Osteocyte (in vitro differentiated cells): ENCODE measurements at places on chromosomes 13 and 19.

DNA sequence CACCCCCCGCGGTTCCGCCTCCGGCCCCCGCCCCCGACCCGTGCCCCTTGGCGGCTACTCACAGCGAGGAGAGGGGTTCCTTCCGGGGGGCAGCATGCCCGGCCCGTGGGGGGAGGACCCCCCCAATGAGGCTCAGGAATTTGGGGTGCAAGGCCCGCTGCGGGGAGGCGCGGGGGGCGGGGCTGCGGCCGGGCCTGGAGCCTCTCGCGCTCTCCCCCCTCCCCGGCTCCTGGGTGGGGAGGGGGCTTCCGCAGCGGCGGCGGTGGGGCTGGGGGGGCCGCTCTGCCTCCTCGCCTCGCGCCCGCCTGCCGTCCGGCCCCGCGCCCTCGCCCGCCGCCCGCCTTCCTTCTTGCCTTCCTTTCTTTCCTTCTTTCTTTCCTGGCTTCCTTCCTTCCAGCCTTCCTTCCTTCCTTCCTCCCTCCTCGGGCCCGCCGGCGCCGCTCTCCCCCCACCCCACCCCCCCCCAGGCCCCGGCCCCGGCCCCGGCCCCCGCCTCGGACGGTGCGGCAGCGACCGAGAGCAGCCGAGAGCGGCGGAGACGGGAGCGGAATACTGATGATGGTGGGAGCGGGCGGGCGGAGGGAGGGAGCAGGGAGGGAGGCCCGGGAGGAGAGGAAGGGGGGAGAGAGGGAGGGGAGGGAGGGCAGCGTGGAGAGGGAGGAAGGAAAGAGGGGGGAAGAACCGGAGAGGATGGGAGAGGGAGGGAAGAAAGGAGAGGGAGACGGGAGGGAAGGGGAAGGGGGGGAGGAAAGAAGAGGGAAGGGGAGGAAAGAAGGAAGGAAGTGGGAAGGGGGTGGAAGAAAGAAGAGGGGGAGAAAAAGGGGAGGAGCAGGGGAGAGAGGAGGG, at the start of gene LRRC4B:
Gene LRRC4B, minus strand, starts transcription at position 554 of the 846 bp plus-strand sequence. CDS start 19,597 bp downstream, outside the sequence.
- H3K4me1 ChIP-seq, result no peaks in the 10 kb centered on the region
- peaks cover 37% of the 10 kb centered on the region for H3K27me3 ChIP-seq
- DNase-seq, result no peak
- H3K4me3 ChIP-seq, result no peak within 1 kb of the TSS
- no peaks in the 10 kb centered on the region for H3K36me3 ChIP-seq
- no peak within 1 kb of the TSS for H3K27ac ChIP-seq

GRCh38 chr13:32905864-32906180, 110.4 kb upstream of the KL start:
- H3K27ac ChIP-seq, result no peak overlapping the region
- H3K36me3 ChIP-seq, result no peaks in the 10 kb centered on the region
- no peak overlapping the region for H3K4me3 ChIP-seq
- H3K27me3 ChIP-seq, result peaks cover 3% of the 10 kb centered on the region

- peak overlapping the region; percentile 99 for H3K27ac ChIP-seq
- no peak for DNase-seq
These were observed 403.1 kb downstream of the SPRY2 start for GRCh38 chr13:79937771-79938216.

GRCh38 chr13:40494946-40495620, 171.4 kb downstream of the FOXO1 start:
- H3K36me3 ChIP-seq, result no peaks in the 10 kb centered on the region
- H3K4me3 ChIP-seq, result peak overlapping the region; percentile 3
- H3K27ac ChIP-seq, result peak overlapping the region; percentile 55
- DNase-seq, result no peak
- H3K27me3 ChIP-seq, result no peaks in the 10 kb centered on the region

- peak overlapping the region; percentile 40 for H3K27ac ChIP-seq
- DNase-seq, result no peak
- no peak overlapping the region for H3K4me3 ChIP-seq
These were observed 34.9 kb downstream of the PAK4 start for GRCh38 chr19:39160523-39160861.

- no peak overlapping the region for H3K4me3 ChIP-seq
- no peak for DNase-seq
- no peaks in the 10 kb centered on the region for H3K27me3 ChIP-seq
These were observed 6.5 kb downstream of the KCTD4 start for GRCh38 chr13:45194081-45194939.

DNA sequence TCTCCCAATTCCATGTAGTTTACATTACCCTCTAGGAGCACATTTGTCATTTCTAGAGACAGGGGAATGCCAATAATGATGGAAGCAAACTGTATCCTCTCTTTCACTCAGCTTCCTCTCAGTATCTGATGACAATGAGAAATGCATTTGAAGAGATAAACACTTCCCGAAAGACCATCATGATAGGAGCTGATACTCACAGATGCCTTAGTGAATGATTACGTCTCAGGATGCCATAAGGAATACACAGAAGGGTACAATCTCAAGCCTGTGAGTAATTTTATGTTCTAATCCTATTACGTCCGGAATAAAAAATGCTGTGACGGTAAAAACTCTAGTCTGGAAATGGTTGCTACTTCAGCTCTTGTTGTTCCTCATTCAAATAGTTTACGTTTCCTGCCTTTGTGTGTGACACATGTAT, 663.8 kb upstream of the MIR17HG start:
- no peak for DNase-seq
- H3K27me3 ChIP-seq, result no peaks in the 10 kb centered on the region
- no peak overlapping the region for H3K27ac ChIP-seq
- no peak overlapping the region for H3K4me3 ChIP-seq

- H3K27me3 ChIP-seq, result peaks cover 3% of the 10 kb centered on the region
- DNase-seq, result no peak
- no peaks in the 10 kb centered on the region for H3K4me1 ChIP-seq
- no peaks in the 10 kb centered on the region for H3K36me3 ChIP-seq
- H3K27ac ChIP-seq, result no peak overlapping the region
These were observed 929.3 kb upstream of the SLITRK5 start for GRCh38 chr13:86741762-86742285.

GRCh38 chr13:79392882-79393563, 13.0 kb downstream of the RBM26 start:
- no peak for DNase-seq
- H3K36me3 ChIP-seq, result peaks cover 23% of the 10 kb centered on the region
- peaks cover 25% of the 10 kb centered on the region for H3K4me1 ChIP-seq
- no peaks in the 10 kb centered on the region for H3K27me3 ChIP-seq
- peak overlapping the region; percentile 78 for H3K27ac ChIP-seq

- no peak overlapping the region for H3K27ac ChIP-seq
- H3K4me1 ChIP-seq, result no peaks in the 10 kb centered on the region
- no peak overlapping the region for H3K4me3 ChIP-seq
- no peaks in the 10 kb centered on the region for H3K27me3 ChIP-seq
- no peak for DNase-seq
- no peaks in the 10 kb centered on the region for H3K36me3 ChIP-seq
These were observed 5.8 kb upstream of the KBTBD7 start for GRCh38 chr13:41200126-41200525.

- no peak for DNase-seq
- H3K4me3 ChIP-seq, result peak overlapping the region; percentile 91
- no peaks in the 10 kb centered on the region for H3K27me3 ChIP-seq
- no peaks in the 10 kb centered on the region for H3K36me3 ChIP-seq
- peaks cover 51% of the 10 kb centered on the region for H3K4me1 ChIP-seq
These were observed 1.1 kb downstream of the ARGLU1 start for GRCh38 chr13:106566641-106567473.

- H3K36me3 ChIP-seq, result no peaks in the 10 kb centered on the region
- no peak for DNase-seq
- H3K4me3 ChIP-seq, result no peak overlapping the region
- H3K27ac ChIP-seq, result no peak overlapping the region
These were observed 1193.5 kb downstream of the PCDH9 start for GRCh38 chr13:66036636-66037035.

DNA sequence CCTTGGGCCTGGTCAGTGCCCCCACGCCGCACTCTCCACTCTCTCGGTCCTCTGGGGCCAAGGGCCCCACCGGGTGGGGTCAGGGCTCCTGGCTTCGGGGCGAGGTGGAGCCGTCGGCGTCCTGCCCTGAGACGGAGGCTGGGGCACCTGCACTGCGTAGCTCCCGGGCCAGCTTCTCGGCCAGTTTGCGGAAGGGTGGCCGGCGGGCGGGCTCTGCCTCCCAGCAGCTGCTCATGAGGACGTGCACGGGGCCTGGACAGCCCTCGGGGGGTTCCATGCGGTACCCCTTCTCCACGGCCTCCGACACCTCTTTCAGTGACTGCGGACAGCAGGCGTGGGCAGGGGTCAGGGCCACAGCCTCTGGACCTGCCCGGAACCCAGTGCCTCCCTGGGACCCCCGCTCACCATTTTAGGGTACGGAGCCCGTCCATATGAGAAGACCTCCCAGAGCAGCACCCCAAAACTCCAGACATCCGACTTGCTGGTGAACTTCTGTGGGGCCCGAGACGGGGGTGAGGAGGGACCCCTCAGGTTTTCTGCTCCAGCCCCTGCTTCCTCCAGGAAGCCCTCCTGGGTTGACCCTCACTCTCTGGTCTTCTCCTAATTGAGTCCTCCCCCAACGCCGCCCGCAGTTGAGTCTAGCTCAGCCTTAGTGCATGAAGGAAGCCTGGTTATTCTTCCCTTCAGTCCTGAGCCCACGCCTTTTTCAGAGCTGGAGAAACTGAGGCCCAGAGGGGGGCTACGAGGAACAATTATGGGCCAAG, 6.3 kb upstream of the RAX2 start:
- no peaks in the 10 kb centered on the region for H3K36me3 ChIP-seq
- no peak overlapping the region for H3K27ac ChIP-seq
- no peaks in the 10 kb centered on the region for H3K4me1 ChIP-seq
- no peak for DNase-seq
- no peaks in the 10 kb centered on the region for H3K27me3 ChIP-seq
- H3K4me3 ChIP-seq, result no peak overlapping the region

DNA sequence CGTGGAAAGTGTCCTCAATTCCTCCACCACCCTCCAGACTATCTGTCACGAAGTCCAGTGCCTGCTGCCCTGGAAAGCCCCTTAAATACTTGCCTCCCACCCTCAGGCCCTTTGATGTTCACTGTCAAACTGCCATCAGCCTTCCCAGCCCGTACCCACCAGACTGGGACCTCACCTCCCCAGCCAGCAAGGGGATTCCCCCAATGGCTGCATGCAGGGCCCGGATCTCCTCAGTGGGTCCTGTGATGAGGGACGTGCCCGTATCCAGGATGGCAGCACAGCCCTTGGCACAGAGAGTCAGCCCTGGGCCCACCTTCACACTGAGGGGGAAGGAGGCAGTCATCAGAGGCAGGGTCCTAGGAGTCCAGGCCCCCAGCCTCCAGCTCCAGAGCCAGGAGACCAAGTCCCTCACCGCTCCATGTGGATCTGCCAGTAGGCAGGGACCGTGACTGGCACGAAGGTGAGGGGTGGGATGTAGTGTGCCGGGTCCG, 6.1 kb downstream of the NAPSA start:
- no peaks in the 10 kb centered on the region for H3K4me1 ChIP-seq
- H3K36me3 ChIP-seq, result no peaks in the 10 kb centered on the region
- no peaks in the 10 kb centered on the region for H3K27me3 ChIP-seq
- no peak overlapping the region for H3K4me3 ChIP-seq
- H3K27ac ChIP-seq, result no peak overlapping the region
- DNase-seq, result no peak

DNA sequence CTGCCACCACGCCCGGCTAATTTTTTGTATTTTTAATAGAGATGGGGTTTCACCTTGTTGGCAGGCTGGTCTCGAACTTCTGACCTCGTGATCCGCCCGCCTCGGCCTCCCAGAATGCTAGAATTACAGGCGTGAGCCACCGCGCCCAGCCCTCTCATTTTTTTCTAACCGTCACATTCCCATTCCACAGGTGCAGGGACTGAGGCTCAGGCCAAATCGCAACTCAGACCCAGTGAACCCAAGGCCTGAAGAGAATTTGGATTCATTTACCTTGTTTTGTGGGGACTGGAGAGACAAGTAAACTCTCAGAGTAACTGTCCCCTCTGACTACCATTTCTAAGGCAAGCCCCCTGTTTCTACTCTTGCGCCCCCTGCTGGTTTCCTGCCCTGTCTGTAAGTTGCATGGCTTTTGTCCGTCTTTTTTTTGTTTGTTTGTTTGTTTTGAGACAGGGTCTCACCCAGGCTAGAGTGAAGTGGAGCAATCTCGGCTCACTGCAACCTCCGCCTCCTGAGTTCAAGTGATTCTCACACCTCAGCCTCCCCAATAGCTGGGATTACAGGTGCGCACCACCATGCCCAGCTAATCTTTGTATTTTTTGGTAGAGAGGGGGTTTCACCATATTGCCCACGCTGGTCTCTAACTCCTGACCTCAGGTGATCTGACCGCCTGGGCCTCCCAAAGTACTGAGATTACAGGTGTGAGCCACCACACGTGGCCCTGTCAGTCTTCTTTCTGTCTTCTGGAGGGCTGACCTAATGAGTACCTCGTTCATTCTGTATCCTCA, 2.3 kb upstream of the STRN4 start:
- DNase-seq, result no peak
- peak overlapping the region; percentile 32 for H3K4me3 ChIP-seq
- no peaks in the 10 kb centered on the region for H3K27me3 ChIP-seq
- H3K27ac ChIP-seq, result peak overlapping the region; percentile 56

- H3K27me3 ChIP-seq, result no peaks in the 10 kb centered on the region
- no peak overlapping the region for H3K4me3 ChIP-seq
- peaks cover 13% of the 10 kb centered on the region for H3K36me3 ChIP-seq
These were observed 4.4 kb upstream of the CHAMP1 start for GRCh38 chr13:114309806-114310410.

DNA sequence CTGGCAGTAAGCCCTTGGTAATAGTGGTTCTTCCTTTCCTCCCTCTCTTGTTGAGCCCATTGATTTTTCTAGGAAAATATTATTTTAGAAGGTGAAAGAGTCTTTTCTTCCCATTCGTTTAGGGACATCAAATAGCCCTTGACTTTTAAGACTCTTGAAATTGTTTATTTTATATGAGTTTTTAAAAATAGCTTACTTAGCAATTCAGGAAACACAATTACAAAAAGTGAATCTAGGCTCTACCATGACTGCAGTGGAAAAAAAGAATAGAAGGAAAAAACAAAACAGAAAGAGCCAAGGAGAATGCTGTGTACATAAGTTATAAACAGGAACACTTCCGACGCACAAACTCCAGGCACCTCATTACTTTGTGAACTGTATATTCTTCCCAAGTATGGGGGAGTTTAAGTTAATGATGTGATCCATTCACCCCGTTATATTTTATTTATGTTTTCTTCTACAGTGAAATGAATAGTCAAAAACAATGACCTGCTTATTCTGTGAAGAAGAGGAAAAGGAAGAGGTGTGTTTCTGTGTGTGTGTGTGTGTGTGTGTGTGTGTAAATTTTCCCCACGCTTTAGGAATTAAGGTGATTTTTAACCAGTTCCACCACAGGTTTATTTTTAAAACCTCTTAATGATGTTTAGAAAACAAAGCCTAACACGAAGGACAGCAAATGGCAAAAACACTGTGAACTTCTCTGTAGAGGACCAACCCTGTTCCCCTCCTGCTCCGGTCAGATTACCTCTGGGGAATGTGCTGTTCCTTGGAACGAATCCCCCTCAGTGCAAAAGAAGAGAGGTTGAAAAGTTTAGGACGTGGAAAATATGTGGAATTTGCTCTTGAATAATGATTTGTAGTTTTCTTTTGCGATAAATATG, 266.3 kb downstream of the KLF5 start:
- no peaks in the 10 kb centered on the region for H3K4me1 ChIP-seq
- DNase-seq, result no peak
- peaks cover 10% of the 10 kb centered on the region for H3K27me3 ChIP-seq

- H3K27ac ChIP-seq, result no peak overlapping the region
- H3K4me3 ChIP-seq, result no peak overlapping the region
- H3K27me3 ChIP-seq, result no peaks in the 10 kb centered on the region
- no peak for DNase-seq
- H3K36me3 ChIP-seq, result peaks cover 4% of the 10 kb centered on the region
- H3K4me1 ChIP-seq, result peaks cover 10% of the 10 kb centered on the region
These were observed 10.9 kb downstream of the POLR2E start for GRCh38 chr19:1084024-1084868.
